ENCODE measurements at places on chromosomes 12 and 14.

- no peak for DNase-seq
Measured at GRCh38 chr12:92337128-92337527, 191.5 kb upstream of the BTG1 start.

GRCh38 chr12:130677957-130678558, 38.0 kb downstream of the RIMBP2 start:
- no peak for DNase-seq

DNA sequence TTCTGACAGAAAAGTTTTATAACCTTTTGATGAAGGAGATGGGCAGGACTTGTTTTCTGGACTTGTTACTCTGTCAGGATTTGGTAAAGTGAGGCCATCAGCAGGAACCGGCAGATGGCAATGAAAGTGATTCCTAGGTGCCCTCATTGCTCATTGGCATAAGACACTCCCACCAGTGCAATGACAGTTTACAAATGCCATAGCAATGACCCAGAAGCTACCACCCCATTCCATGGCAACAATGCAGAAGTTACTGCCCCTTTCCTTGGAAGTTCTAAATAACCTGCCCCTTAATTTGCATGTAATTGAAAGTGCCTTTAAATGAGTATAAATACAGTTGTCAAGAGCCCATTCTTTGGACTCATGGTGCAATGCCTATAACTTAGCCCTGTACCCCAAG, 222.6 kb downstream of the CEP128 start:
- no peak for DNase-seq

- DNase-seq = no peak
Measured at GRCh38 chr12:120397824-120398540, 29.0 kb upstream of the MSI1 start.

GRCh38 chr12:112792301-112792700, 753 bp downstream of the RPH3A start:
- DNase-seq = no peak

GRCh38 chr12:82605115-82605514, 81.6 kb upstream of the TMTC2 start:
- DNase-seq = no peak

DNA sequence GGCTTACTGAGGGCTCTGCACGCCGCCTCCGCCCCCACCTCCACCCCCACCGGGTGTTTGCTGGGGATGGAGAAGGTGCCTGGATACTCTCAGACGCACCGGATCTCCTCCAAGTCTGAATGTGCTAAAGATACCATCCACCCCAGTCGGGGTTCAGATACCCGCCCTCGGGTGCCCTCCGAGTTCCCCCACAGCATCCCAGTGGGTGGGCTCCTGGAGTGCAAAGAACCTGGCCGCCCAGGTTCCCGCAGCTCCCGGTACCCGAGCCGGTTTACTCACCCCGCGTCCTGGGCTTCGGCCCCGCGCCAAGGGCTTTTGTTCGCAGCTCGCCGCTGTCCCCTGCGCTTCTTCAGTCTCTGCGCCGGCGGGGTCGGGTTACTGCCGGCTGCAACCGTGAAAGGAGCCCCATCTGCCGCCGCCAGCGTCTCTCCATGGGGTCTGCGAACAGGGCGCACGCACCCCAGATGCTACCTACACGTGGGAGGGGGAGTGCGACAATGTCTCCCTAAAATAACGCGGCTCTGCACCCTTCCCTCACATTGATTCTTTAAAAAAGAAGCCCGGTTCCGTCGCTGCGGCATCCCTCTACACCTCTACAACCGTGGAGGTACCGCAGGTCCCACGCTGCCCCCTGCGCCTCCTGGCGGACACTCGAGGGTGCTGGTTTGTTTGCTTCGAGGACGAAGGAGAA, at the start of gene CCDC177:
Gene CCDC177, minus strand, starts transcription at position 609 of the 691 bp plus-strand sequence. CDS start 1,249 bp downstream, outside the sequence.
- DNase-seq = peak; percentile 52

- no peak for DNase-seq
Measured at GRCh38 chr14:54129850-54130640, 173.4 kb upstream of the BMP4 start.

- no peak for DNase-seq
Measured at GRCh38 chr12:52250048-52250990, 17.3 kb downstream of the KRT7 start.

DNA sequence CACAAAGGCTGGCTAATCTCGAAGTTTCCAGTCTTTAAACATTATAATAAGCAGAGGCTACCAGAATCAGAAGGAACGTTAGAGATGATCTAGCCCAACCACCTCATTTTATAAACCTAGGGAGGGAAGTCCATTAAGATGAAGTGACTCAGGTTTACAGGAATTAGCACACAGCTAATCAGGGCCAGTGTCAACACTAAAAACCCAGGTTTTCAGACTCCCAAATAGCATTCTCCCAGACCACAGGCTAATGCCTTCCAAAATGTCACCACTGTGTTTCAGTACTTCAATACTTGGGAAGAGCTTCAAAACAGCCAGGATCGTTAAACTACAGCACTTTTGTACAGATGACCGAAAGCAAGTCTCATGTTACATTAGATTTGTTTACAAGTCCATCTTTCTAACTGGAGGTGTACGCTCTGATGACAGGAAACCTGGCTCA, 89.2 kb downstream of the FOXN3 start:
- no peak for DNase-seq

DNA sequence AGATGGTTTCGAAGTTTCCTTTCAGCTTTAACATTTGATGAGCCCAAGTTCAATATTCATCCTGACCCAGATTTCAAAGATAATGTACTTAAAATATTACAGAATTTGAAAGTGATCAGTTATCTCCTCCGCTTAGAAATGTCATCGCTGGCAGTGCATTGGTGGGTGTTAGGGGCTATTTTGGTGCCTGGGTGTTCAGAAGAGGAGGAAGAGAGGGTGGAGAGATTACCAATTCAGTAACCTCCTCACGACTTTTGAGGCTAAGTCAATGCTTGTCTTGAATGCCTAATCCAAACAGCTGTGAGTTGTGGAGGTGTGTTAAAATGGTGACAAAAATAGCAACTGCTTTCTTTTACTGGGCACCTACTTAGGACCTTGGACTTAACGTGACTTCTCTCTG, 13.8 kb upstream of the DGLUCY start:
- DNase-seq = no peak

- DNase-seq = no peak
Measured at GRCh38 chr12:131643631-131644452, 67.0 kb upstream of the SFSWAP start.

- no peak for DNase-seq
Measured at GRCh38 chr12:68479261-68479895, 131.3 kb upstream of the RAP1B start.

DNA sequence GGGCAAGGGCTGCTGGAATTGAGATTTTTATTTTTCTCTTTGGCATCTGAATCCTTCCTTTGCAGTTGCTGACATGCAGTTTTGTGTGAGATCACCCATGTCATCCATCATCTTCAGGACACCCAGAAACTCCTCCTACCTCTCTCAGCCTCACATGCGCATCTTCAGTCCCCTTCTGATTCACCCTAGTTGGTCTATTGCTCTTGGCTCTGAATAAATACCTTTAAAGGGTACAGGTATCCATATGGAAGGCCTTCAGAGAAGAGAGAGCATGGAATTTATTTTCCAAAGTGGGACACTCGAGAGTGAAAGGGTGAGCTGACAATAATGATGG, 41.8 kb downstream of the NTF3 start:
- DNase-seq = no peak

DNA sequence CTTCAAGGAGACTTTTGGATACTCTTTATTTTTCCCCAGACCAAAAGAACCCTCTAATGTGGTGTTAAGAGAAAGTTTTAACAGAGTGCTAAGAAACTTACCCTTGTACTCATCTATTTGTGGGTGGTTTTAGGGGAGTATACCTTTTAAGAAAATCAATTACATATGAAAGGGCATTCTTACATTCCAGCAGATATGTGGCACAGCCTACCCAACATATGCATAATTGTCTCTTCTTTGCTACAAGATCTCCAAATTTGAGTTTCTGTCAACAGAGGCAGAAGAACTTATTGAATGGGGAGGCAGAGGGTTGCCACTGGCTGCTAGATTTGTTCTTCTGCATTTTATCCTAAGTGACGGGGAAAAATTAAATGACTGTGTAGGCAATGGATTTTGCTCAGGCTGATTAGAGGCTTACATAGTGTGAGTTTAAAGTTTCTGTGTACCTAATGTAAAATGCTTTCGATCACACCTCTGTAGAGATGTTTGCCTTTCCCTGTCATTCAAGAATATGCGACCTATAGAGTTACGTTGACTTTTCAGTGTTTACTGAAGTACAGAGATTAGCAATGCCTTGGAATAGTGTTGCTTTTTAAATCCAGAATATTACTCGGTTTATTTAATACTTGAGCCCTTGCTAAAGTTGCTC, 54.6 kb downstream of the PROX2 start:
- no peak for DNase-seq

DNA sequence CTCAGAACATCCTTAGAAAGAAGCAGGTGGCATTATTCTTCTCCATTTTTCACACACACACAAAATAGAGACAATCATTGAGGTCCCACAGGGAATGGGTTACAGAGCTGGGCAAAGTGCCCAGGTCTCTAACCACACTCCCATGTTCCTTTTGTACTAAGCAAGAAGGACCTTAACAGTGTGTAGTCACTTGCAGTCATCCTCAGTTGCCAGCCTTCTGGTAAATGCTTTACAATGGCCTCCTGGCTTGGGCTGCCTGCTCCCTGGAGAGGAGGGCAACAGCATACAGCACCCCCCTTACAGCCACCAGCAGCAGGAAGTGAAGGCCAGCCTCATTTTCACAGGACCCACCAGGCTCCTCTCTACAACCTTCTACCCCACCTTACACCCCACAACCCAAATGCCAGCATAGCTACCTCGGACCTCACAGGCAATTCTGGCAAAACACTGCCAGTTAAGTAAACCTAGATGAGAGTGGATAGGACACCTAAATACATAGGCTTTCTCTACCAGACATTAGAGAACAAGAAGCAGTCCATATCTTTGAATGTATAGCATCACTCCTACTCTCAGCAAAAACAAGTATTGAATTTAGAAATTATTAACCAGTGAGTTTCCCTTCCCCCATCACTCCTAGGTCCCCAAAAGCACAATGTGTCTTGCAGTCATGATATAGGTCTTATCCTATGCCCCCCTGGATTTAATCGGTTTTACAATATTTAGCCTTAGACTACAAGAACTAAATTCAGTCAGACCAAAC, 88.1 kb downstream of the PPP2R5E start:
- no peak for DNase-seq

GRCh38 chr12:75812271-75813018, 219.1 kb downstream of the PHLDA1 start:
- DNase-seq = no peak

GRCh38 chr12:50825372-50825838, 17.3 kb upstream of the TMPRSS12 start:
- no peak for DNase-seq

DNA sequence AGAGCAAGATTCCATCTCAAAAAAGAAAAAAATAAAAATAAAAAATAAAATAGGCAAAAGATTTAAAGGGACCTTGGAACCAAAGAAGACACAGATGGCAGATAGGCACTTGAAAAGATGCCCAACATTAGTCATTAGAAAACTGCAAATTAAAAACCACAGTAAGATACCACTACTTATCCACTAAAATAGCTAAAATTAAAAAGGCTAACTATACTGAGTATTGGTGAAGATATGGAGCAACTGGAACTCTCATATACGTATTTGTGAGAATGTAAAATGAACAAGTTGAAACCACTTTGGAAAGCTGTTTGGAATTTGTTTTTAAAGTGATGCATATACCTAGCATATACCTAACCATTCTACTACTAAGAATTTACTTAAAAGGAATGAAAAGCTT, 22.3 kb downstream of the BLTP3B start:
- no peak for DNase-seq

DNA sequence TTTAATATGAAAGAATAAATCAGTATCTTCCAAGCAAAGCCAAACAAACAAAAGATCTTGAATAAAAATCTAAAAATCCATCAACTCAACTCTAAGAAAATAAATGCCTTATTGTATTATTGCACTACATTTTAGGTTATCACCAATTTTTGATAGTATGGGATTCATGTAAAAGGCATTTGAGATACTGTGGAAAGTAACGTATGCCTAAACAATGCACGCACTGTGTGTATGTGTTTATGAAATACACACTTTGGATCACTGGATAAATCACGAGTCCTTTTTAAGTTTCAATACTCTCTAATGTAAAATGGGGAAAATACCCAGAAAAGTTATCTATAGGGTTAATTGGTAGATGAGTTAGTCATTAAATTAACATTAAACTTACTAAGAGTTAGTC, 17.7 kb downstream of the WBP11 start:
- DNase-seq = no peak

DNA sequence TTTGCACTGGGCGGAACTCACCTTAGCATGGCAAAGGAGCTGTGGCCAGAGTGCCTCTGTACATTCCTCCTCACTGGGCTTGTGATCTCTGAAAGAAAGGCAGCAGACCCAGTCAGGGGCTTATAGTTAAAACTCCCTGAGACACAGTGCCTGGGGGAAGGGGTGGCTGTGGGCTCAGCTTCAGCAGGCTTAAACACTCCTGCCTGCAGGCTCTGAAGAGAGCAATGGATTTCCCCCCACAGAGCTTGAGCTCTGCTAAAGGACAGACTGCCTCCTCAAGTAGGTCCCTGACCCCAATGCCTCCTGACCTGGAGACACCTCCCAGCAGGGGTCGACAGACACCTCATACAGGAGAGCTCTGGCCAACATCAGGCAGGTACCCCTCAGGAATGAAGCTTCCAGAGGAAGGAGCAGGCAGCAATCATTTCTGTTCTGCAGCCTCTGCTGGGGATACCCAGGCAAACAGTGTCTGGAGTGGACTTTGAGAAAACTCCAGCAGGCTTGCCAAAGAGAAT, 327.5 kb upstream of the SLC16A7 start:
- DNase-seq = no peak

- DNase-seq = no peak
Measured at GRCh38 chr12:94864987-94865386, 138.5 kb downstream of the NDUFA12 start.

Measured in T follicular helper cell (primary cell).